Stimulated activated CD4-positive, alpha-beta T cell treated with anti-CD3 and anti-CD28 coated beads, Interleukin-2, amount 100 ng/mL, for 24 hours (primary cell): ENCODE measurements at places on chromosomes 2 and 18.

DNA sequence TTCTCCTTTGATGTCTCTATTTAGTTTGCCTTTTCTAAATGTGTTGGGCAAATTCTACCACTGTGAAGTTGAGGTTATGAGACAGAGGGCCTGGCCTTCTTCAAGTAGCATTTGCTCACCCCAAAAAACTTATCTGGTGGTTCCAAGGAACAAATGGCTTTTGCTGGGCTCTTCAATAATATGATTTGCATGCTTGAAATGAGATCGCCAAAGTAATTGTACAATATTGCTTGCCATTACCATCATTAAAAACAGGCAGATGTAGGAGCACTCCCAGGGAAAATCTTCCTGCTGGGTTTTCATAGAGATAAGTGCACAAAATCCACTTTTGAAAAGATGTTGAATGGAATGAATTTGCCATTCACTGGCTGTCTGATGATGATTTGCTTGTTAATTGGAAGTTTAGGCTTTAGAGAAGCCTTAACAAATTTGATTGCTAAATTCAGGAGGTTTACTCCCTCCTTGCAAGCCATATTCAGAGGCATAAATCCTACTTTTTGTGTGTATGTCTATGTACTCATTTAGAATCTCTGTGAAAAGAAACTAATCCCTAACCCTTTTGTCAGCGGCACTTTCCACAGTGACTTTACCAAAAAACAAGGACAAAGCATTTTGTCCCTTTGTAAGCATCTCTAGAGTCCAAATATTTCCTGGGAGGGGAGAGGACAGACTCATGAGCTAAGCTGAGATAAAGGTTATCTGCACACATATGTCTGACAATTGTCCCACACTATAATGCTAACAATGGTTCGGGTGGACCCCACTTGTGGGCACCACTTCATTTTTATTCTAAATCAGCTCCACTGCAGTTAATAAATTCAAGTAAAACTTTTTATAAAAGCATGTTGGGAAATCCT is 240.8 kb upstream of the PIK3C3 start:
- no peak for DNase-seq

- DNase-seq: no peak
Observed at GRCh38 chr2:55954306-55955035, 30.9 kb upstream of the EFEMP1 start.

DNA sequence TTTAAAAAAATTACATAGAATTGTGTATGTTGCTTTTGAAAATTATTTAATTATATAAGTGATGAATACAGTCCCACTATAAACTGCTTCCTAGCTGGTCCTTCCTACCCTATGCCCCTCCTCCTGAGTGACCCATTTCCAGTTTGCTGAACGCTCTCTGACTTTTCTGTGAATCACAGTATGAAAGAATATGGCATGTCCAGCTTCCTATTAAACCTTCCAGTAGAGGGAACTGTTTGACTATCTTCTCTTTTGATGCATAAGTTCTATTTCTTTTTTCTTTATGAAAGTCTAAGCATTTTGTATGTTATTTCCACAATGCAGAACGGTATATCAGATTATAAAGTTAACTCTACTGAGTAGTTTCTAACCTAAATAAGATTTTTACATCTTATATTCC is 41.3 kb downstream of the PSMG2 start:
- no peak for DNase-seq

- DNase-seq: no peak
Observed at GRCh38 chr18:79067611-79068010, 1.6 kb upstream of the ATP9B start.

DNA sequence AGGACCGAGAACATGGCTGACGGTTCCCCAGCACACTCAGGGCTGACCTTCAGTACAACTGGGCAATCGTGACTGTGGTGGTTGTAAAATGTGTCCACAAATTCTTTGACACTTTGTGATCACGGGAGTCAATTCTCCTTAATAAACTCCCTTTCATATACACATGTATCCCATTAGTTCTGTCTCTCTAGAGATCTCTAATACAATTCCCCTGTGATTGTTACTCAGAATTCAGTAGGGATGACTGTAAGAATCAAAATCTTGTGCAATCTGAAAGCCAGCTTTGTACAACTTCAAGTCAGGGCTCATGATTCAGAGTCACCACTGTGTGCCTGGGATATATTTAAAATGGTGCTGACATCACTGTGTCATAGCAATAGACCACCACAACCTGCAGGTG is 89.5 kb upstream of the LMAN1 start:
- no peak for DNase-seq

GRCh38 chr2:207137596-207138337 is 28.0 kb downstream of the KLF7 start:
- DNase-seq: no peak

GRCh38 chr2:241764275-241765241 is 12.1 kb upstream of the GAL3ST2 start:
- DNase-seq: no peak

DNA sequence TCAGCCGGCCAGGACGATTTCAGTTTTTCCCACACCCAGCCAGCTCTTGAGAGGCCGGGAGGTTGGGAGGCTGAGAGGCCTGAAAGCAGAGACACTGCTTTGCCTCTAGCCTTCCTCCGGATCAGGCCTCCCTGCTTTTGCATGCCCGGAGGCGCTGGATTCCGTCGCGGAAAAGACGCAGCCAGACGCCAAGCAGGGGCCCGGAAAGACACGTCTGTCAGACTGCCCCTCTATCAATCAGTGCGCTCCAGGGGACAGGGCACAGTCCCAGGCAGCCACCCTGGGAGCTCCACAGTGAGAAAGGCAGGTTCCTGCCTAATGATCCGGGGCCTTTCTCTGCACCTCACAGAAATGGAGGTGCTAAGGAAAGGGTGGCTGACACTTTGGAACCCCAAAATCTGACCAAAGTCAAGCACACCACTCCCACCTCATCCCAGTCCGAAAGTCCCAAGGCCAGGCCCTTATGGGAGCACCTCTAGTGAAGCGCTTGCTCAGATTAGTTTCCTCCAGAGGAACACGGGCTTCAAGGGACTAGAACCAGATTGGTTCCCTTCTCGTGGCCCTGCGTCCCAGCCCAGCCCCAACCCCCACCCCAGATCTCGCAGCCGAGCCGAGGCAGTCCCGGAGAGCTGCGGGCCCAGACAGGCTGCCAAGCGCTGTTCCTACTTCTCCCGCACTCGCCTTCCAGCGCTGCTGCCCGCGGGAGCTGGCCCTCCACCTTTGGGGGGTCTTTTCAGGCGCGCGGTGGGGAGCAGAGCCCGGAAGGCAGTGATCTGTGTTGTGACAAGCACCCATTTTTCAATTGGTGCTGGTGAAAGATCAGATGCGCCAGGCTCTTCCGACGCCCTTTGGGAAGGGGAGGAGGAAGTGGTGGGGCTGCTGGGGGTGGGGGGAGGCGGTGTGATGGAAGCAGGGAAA is 5.0 kb downstream of the DLX1 start:
- no peak for DNase-seq

- no peak for DNase-seq
Observed at GRCh38 chr18:3889121-3889520, 439.1 kb downstream of the TGIF1 start.
